ENCODE measurements at places on chromosomes 1 and 21. TPM values are rescaled to one million over a fixed set of nuclear protein-coding genes. Genes with fewer than 3 reads are reported as not detected.

DENND2D gene
- polyA plus RNA-seq, result 3.9 TPM

TRIM58 gene
- polyA plus RNA-seq, result not detected

SLAMF8 gene
- polyA plus RNA-seq, result 0.05 TPM

GBP7 gene
- polyA plus RNA-seq, result not detected

FAM72A gene
- 2.5 TPM for polyA plus RNA-seq

All from BJ (cell line).